ENCODE measurements at places on chromosomes 4 and X. TPM values are rescaled to one million over a fixed set of nuclear protein-coding genes. Genes with fewer than 3 reads are reported as not detected.
A peak's percentile ranks its signal among the peaks of the same experiment; 100 is the strongest.

DNA sequence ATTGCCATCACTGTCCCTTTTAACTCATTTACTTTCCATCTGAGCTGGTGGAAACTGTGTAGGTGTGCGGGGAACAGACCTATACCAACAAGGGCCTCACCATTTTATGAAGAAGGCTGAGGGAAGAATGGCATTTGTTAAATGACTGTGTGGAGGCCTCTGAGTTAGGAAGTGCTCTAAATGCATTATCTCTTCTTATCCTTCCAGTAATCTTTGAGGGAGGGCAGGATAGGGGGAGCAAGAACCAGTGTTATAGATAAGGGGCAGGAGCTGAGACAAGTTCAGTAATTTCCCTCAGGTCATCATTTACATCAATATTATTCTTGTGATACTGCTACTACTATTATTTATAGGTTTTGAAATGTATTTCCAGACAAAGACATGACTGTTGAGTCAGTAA lies 122.4 kb upstream of the PDLIM3 start:
- no peak for DNase-seq

DNA sequence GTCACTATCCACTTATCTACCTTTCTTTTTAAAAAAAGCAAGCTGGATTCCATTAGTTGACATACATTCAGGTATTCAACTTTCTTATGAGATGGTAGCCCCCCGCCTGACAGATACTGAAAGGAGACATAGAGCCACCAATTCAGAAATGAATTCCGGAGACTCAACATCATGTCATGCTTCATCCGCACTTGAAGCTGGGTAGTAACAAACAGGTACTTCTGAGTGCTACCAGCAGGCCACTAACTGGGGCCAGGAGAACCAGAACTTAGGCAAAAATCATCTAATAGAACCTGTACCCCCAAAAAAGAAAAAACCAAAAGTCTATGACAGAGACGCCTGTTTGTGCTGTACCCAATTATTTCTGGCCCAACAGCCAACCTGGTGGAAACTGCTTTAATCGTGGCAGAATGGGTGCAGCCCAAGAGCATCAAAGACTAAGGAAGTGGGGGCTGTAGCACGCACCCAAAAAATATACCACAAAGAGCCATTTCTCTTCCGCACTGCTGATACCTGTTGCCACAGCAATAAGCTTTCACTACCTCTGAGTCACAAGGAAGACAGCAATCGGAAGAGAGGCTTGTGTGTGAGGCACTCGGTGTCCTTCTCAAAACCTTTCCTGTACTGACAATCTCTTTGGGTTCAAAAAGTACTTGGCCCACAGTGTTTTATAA lies 84.8 kb downstream of the AFAP1 start:
- DNase-seq: peak; percentile 65

GRCh38 chrX:100994352-100995281 lies 25.1 kb downstream of the ARL13A start:
- DNase-seq: no peak

DNA sequence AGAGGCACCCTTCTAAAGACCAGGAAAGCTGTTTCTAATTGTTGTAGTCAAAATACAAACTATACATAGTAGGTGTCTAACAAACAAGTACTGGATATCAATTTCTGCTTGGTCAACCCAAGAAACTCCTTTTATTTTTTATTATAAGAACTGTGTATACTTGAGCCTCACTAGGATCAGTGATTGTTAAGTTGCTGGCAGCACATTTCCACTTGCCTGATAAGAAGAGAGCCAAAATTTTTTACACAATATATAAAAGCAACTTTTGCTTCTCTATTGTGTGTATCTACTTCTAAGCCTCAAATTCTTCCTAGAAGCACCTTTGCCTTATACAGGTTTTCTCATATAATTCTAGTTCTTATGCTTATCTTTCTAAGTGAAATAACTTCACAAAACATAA lies 703.0 kb upstream of the EPHA5 start:
- DNase-seq: no peak

DNA sequence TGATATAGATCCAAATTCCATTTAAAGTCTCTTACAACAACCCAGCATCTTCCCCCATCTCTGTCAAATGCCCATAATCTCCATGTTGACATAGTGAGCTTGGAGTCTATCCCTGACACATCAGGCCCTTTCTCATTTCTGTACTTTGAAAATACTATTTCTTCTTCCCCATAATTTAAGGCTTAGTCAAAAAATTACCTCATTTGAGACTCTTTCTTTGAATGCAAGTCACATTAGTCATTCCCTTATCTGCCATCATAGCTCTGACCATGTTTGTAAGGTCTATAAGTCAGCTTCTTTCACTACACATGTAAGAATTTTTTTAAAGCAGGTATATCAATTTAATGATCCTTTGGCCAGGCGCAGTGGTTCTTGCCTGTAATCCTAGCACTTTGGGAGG lies 99.9 kb downstream of the DDX60 start:
- DNase-seq: no peak

DNA sequence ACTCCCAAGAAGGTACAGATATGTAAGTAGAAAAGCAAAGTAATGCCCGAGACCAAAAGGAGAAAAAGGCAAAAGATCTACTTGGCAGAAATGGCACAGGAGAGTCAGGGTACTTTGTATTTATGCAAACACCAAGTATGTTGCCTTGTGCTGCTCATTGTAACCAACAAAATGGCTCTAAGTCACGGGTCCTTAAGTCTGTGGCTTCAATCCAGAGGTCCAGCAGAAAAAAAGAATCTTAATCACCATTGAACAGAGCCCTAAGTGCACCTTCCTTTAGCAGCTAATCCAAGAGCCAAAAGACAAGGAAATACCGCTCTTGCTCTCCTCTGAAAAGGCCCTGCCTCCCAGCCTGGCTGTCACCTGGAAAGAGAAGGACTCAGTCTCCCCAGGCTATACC lies 324.9 kb upstream of the PPARGC1A start:
- no peak for DNase-seq

DNA sequence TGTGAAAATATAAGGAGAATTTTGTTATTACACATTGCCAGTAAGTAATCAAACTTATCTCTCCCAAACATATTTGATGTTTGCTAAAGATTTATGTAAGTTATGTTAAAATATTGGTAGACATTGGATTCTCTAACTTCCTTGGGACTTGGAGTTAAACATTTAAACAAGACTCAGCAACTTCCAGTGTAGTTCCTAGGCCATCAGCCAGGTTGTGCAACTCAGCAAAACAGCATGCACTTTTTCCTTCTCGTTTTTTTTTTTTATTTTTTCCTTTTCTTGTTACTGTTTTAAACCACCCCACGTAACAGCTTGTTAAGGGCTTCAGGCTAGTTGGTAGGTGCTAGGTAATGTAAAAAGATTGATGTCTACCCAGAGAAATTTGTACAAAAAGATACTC lies 510.4 kb downstream of the ANKRD50 start:
- no peak for DNase-seq

- no peak for DNase-seq
Measured at GRCh38 chrX:45324941-45325340, 124.3 kb upstream of the DIPK2B start.

GRCh38 chr4:107856901-107857300 lies 32.2 kb downstream of the SGMS2 start:
- DNase-seq: no peak

DNA sequence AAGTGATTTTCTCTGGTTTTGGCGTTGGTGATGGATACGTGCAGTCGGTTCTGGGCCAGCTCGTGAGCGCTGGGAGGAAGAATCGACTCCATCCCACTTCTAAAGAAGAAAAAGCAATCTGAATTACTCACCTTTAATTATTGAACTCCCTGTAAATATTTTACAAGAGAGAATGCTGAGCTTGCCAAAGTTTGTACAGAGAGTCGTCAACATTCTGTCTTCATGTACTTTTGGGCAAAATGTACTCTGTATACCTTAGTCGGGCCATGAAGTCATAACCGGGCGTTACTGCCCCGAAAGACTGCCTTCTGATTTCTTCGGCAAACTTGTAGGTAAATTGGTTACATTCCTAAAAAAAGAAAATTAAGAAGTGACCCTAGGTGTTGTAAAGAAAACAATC lies 5.5 kb downstream of the PNPLA4 start:
- no peak for DNase-seq

GRCh38 chrX:119698845-119699244 lies 5.9 kb upstream of the SEPTIN6 start:
- DNase-seq: no peak

DNA sequence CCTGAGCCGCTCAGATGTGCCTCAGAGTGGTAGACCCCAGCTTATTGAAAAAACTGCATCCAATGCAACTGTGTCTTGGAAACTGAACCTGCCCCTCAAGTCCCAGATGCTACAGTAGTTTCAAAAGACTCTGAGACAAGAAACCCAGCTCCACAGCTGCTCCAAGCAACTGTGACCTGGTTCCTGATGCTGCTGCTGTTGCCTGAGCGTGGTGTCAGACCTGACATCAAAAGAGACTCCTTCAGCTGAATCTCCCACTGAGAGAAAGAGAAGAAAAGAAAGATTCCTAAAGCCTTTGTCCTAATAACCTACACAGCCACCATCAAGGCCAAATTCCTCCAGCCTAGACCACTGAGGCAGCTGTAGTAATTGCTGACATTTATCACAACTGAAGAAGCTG lies 630.1 kb downstream of the STIM2 start:
- no peak for DNase-seq

DNA sequence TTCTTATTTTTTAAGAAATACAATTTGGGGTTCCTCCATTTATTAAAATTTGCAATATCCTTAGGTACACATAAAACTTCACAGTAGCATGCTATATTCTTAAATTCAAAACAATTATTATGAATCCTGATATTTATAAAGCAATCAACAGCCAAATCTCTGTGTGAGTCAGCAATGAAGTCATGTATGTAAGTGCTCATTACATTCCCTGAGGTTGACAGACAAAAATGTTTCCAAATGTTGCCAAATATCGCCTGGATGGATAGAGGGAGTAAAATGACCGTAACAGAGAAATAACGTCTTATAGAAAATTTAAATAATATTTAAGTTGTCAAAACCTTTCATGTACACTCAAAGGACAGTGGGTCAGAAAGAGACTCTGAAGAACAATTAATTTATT lies 220.0 kb downstream of the PCDH18 start:
- no peak for DNase-seq

DNA sequence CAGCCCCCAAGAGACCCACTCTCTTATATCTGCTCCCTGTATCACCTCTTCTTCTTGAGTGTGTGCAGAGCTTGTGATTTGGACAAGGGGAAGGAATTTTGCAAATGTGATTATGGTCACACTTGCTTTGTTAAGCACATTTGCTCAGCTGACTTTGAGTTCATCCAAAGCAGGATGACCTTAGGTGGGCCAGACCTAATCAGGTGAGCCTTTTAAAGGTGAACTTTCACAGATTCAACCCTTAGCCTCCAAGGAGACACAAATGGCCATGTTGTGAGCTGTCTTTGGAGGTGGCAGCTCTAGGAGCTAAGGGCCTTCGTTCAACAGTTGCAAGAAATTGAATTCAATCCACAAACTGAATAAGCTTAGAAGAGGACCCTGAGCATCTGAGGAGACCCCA lies 147.8 kb downstream of the DEFB131A start:
- no peak for DNase-seq

- DNase-seq: no peak
Measured at GRCh38 chr4:38716256-38716655, 52.3 kb downstream of the KLF3 start.

THAP6 gene
- total RNA-seq: 15.3 TPM

EVC2 gene
- total RNA-seq: 1.4 TPM

TMLHE gene
- total RNA-seq: 6.3 TPM

GAGE1 gene
- total RNA-seq: not detected
